NCI-H526 (cell line): ENCODE measurements at places on chromosomes 3 and 15.

DNA sequence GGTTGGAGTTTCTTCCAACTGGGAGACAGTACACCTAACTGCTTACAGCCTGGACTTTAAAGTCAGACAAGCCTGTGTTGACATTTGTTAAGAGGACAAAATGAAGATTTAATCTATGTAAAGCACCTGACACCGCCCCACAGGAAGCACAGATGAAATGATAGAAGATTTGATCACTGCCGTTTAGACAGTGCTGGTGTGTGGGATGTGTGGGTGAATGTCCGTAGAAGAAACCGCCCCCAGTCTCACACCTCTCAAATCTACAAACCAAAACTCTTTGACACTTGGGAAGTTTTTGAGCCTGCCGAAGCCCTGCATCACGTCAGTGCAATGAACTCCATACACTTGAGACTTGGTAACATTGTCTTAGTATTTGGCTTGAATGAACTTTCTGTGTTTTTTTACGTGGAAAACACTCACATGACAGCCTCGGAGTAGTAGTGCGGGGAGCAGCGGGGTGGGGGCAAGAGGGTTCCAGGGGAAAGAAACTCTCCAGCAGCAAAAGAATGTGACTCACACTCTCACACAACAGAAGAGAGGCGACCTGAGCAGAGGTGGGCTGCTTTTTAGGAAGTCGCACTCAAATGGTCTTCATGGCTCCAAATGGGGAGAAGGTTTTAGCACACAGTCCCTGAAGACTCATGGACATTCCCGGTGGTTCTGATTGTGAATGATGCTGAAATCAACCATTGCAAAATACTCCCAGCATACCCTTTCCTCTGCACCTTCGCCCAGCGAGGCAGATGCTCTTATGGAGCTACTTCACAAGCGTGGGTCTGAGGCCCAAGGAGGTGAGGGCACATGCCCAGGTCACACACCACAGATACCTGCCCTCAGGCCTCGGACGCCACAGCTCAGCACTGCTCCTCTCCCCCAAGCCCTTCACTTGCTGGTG lies 79.2 kb downstream of the SRGAP3 start:
- DNase-seq: peak; percentile 39

DNA sequence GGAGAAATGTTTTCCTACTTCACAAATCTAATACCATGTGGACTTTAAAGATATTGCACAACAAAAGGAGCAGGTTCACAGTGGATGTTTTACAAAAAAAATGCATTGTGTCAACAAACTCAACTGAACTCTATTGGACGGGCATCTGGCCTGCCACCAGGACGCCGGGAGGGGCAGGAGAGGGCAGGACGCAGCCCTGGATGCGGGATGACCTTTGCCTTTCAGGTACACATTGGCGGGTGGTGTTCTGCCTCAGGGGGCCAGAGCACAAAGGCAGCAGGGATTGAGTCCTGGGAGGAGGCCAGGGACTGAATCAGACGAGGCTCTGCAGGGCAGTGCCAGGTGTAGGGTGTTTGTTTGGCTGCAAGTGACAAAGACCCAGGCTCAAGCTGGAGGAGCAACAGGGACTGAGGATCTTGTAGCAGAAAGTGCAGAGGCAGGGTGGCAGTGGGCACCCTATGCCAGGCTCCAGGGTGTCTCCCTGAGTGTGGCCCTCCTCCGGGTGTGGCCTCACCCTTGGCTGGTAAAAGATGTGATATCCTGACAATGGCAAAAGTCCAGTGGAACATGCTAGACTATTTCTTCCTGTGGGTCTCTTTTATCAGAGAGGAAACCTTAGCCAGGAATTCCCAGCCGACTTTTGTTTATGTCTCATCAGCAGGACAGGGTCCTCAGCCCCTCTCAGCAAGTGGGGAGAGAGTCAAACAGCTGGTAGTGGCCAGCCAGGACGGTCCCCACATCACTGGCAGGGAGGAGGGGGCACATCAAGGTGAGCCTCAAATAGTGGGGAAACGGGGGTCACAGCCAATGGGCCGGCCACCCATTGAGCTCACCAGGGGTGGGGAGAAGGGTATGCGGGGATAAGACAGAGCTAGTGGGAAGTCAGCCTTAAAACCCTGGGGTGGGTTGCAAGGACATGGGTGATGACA lies 29.7 kb upstream of the KLF13 start:
- no peak for DNase-seq

- DNase-seq: no peak
Measured at GRCh38 chr15:31042751-31043150, 51.3 kb upstream of the MTMR10 start.

DNA sequence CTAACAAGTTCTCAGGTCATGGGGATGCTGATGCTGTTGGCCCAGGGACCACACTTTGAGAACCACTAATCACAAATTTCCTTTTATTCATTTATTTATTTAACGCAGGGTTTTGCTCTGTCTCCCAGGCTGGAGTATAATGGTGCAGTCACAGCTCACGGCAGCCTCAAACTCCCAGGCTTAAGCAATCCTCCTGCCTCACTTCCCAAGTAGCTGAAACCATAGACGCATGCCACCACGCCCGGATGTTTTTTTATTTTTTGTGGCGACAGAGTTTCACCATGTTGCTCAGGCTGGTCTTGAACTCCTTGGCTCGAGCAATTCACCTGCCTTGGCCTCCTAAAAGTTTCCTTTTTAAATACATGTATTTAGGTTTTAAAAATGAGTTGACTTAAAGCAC lies 20.7 kb upstream of the ISLR2 start:
- DNase-seq: no peak

GRCh38 chr3:127151992-127152650 lies 40.8 kb upstream of the PRR23E start:
- no peak for DNase-seq

DNA sequence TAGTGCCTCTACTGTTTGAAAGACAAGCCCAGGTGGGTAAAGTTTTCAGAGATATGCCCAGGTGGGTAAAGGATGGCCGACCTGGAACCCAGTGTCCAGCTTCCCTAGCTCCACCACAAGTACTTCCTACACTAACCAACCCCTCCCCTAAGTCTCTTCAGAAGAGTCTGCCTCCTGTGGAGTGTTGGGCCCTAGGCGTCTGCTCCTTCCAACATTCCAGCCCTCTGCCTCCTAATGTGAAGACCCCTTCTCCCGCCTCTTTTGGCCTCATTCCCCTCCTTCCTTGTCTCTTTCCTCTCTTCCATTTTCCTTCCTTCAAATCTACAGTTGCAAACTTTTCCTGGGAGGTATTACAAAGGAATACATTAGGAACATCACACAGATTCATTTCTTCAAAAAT lies 38.6 kb downstream of the CNTN3 start:
- DNase-seq: no peak

DNA sequence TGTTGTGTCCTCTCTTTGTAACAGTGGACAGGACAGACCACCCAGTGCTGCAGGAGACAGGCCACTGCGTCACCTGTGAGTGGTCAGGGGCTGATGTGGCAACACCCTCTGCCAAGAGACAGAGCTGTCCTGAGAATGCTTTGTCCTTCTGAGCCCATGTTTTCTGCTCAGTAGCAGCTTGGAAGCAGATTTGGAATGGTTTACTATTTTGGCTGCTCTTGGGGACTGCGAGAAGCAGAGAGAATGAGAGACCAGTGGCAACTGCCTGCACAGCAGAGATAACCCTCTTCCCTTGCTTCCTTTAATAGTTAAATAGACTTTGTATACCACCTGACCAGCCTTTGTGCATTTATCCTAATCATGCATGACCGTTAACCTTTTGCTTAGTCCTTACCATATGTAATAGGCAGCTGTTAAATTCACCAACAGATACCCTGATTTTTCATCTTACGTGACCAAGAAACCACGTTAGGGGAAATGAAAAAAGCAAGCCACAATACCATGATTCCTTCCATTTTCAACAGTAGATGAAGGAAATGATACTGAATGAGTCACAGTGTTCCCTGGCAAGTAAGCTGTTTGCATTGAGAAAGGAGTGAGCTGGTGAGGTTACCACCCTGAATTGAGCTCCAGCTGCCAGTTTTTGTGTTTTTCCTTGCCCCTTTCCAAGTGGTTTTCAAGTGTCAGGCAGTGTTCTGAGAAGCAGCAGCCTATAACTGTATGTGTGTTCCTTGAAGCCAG lies 35.5 kb downstream of the B3GALNT1 start:
- no peak for DNase-seq

- DNase-seq: no peak
Measured at GRCh38 chr3:181279239-181279565, 289.7 kb upstream of the DNAJC19 start.

GRCh38 chr3:110859993-110860392 lies 211.6 kb upstream of the NECTIN3 start:
- DNase-seq: no peak

DNA sequence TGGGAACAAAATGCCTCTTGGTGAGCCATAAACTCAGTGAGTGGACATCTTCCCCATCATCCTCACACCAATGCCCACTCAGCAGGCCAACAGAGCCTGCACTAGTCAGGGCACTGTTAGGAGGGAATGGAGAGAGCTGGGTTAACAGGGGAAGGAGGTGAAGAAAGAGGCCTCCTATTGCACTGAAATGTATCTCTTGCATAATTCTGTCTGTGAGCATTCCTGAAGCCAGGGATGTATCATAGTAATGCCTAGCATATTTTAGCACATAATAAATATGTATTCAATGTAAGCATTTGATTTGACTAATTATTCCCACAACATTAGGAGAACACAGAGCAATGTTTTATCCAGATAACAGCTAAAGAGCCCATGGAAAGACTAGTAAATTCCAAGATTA lies 81.2 kb downstream of the ANO10 start:
- DNase-seq: no peak

DNA sequence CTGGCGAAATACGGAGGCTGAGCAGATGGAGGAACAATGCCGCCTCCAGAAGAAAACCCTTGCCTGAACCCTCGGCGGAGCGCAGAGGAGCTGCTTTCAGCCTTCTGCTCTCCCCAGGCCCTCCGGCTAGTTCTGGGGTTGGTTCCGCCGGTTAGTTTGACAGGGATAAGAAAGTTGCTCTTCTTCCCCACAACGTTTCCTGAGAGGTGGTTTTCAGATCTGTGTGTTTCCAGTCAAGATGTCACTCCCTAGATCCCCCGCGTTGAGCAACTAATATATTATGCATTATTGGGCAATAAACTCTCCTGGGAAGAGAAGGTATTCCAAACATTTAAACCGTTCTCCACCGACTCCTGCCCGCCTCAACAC lies 551 bp downstream of the NLGN1 start:
- DNase-seq: no peak

- no peak for DNase-seq
Measured at GRCh38 chr3:72794079-72794478, 54.2 kb downstream of the SHQ1 start.

GRCh38 chr3:58691997-58692396 lies 25.4 kb upstream of the FAM3D start:
- DNase-seq: no peak

- no peak for DNase-seq
Measured at GRCh38 chr15:28868744-28869345, 16.9 kb upstream of the APBA2 start.

- DNase-seq: no peak
Measured at GRCh38 chr3:9201955-9202354, 47.5 kb downstream of the SRGAP3 start.

- DNase-seq: peak; percentile 51
Measured at GRCh38 chr15:80709542-80709941, 14.4 kb downstream of the ABHD17C start.

DNA sequence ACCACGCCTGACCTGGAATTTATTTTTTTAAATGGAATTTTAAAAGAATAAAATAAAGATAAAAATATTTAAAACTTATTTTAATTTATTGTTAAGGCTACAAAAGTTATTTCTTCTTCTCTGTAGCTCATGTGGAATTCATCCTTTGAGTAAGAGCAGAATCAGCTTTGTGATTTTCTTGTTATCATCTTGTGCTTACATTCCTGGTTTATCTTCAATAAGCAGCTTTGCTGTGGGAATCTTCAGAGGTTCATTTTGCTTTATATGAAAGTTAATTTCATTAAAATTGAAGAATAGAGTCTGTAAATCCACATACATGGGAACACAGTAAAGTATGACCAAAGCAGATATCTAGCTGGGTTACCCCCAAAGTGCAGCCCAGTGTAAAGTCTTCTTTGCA lies 35.4 kb upstream of the ARL8B start:
- DNase-seq: no peak

GRCh38 chr15:73993211-73993994 lies 1.1 kb upstream of the PML start:
- DNase-seq: no peak

DNA sequence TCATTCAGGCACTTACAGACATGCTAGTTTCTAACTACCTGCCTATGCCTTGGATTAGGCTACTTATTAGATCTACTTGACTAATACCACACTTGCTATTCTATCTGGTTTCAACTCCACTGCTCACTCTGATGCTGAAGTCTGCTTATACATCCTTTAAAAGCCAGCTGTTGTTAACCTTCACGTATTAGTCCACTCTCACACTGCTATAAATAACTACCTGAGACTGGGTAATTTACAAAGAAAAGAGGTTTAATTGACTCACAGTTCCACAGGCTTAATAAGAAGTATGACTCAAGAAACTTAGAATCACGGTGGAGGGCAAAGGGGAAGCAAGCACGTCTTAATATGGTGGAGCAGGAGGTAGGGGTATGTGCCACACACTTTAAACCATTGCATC lies 47.7 kb upstream of the ANKRD28 start:
- no peak for DNase-seq

- DNase-seq: no peak
Measured at GRCh38 chr15:62462268-62462667, 297.2 kb upstream of the C2CD4B start.

GRCh38 chr3:51716805-51717204 lies 9.9 kb downstream of the GRM2 start:
- DNase-seq: peak; percentile 84

DNA sequence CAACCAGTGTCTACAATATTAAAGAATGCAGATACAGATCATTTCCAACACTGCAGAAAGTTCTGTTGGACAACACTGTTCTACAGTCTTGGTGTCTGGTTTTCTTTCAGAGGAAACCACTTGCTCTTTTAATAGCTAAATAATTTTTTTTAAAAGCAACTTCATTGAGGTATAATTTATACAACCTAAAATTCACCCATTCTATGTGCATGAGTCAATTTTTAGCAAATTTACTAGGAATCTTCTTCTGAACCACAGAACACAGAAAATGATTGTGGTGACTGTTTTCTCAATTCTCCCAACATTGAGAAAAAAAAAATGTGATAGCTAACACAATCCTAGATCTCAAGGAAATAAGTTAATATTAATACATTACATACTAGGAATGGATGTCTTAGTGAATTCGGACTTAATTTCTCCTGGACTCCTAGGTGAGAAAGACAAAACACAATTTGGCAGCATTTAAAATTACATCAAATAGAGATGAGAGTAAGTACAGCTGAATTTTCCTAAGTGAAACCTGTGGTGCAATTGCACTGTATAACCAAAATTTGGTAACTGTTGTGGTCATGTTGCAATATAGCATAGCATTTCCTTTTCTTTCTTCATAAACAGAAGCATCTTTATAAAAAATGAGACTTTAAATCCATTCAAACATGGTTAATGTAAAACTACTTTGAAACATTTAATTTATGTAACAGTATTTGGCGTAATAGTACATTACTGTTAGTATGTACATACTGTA lies 15.3 kb upstream of the PLCL2 start:
- no peak for DNase-seq

DNA sequence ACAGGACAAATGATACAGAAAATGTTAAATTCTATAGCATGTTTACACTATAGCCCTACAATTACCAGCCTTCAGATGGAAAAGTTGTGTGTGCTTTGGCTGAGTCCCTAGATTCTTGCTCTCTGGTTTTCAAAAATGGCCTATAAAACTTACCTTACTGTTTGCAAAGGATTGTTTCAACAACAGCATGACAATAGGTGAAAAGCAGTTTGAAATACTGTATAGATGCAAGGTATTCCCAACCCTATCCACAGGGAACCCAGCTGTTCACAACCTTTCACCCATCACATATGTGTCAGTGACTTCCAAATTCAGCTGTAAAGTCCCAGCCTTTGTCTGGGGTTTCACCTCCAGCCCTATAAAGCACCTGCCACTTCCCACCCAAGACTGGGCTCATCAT lies 97.3 kb downstream of the NEK10 start:
- no peak for DNase-seq
